Left lobe of liver (tissue), 2 donors: ENCODE measurements at places on chromosomes 3 and 15.
A peak's percentile ranks its signal among the peaks of the same experiment; 100 is the strongest.

- DNase-seq: no peak
Measured at GRCh38 chr15:93274257-93274656, 185.2 kb upstream of the RGMA start.

DNA sequence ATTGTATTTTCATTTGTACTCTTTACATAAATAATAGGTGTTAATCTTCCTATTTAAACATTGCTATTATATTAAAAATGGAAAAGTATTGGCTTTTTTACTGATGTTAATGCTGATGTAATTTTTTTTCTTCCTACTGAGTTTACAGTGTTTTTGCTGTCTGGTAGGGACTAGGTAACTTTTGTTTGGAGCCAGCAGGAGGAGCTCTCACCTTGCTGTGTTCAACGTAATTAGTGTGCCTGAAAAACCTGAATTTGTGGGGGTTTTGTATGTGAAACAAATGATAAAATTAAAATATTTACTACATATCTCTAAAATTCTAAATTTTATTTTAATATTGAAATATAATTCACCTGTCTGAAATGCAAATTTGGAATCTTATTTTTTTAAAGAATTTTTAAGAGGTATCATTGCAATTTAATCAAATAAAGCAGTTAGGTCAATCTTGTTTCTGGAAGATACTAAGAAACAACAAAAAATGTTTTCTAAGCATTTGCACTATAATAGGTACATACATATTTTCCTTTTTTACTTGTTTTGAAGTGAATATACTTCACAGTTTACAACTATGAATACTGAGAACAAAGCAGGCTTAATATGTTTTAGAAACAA lies 48.8 kb downstream of the EPHA6 start:
- DNase-seq: no peak

GRCh38 chr15:63093486-63094205 lies 28.0 kb upstream of the LACTB start:
- DNase-seq: peak; percentile 87

- no peak for DNase-seq
Measured at GRCh38 chr3:48575366-48575765, 11.8 kb upstream of the UCN2 start.

GRCh38 chr15:63163217-63163616 lies 5.9 kb upstream of the RPS27L start:
- no peak for DNase-seq

GRCh38 chr15:85753261-85753660 lies 41.5 kb downstream of the KLHL25 start:
- DNase-seq: peak; percentile 10

DNA sequence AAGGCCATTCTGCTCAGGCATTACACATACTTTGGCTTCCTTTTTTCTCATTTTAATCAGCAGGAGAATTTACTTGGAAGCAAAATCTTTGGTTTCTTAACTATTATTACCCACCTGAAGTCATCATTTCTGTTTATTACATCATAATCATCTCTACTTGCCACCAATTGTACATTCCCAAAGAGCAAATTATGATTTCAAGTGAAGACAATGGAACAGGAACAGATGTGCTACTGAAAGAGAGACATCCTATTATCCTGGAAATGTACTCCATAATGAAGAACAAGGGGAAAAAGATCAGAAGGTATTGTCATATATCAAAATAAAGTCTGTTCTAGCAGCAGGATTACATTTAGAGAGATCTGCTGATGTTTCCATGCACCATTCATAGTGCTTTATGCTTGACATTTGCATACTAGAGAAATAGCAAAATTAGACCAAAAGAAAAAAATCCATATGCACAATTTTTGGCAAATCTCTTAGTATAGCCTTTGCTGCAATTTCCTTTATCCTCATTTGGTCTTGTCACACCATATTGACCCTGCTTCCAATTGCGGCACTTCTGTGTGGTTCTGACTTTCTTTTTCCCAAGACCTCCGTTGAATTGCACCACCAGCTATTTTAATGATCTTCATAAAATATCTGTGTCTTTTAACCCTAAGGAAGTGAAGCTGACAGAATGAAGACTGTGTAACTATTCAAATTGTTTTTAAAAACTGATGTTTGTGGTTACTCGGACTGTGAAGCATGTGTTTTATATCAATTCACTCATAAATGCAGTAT lies 683.8 kb downstream of the ZNF385D start:
- DNase-seq: no peak

GRCh38 chr3:187811585-187812250 lies 66.5 kb upstream of the BCL6 start:
- DNase-seq: no peak

DNA sequence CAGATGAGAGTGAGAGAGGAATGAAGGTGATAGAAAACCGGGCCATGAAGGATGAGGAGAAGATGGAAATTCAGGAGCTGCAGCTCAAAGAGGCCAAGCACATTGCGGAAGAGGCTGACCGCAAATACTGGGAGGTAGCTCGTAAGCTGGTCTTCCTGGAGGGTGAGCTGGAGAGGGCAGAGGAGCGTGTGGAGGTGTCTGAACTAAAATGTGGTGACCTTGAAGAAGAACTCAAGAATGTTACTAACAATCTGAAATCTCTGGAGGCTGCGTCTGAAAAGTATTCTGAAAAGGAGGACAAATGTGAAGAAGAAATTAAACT lies 88.9 kb downstream of the EOMES start:
- no peak for DNase-seq

- no peak for DNase-seq
Measured at GRCh38 chr3:72234391-72234790, 449.4 kb upstream of the PROK2 start.

GRCh38 chr3:40079203-40079846 lies 230.2 kb upstream of the EIF1B start:
- no peak for DNase-seq
